ENCODE measurements at places on chromosomes 11 and 22. TPM values are rescaled to one million over a fixed set of nuclear protein-coding genes. Genes with fewer than 3 reads are reported as not detected.

The MUC5B gene
- not detected for total RNA-seq

The RAC2 gene
- 5.1 TPM for total RNA-seq

The RGL4 gene
- total RNA-seq: 0.24 TPM

The PLAAT4 gene
- total RNA-seq: 6.9 TPM

The KRTAP5-7 gene
- total RNA-seq: not detected

The MIF gene
- total RNA-seq: 317 TPM

The LMO2 gene
- total RNA-seq: 10.9 TPM

The BDNF gene
- 8.4 TPM for total RNA-seq

The GRM5 gene
- 0.13 TPM for total RNA-seq

The LSP1 gene
- total RNA-seq: 35.1 TPM

The OR10D3 gene
- not detected for total RNA-seq

The FBLN1 gene
- total RNA-seq: 70.1 TPM
